HEK293T (cell line): ENCODE measurements at places on chromosomes 1 and 21.

GRCh38 chr1:58000116-58000515 lies 546.4 kb downstream of the OMA1 start:
- no peak for DNase-seq

GRCh38 chr21:38930066-38930465 lies 124.3 kb downstream of the ETS2 start:
- DNase-seq, result no peak

GRCh38 chr1:201476670-201477344 lies 7.8 kb upstream of the PHLDA3 start:
- no peak for DNase-seq

GRCh38 chr21:35648512-35648911 lies 411.8 kb downstream of the SETD4 start:
- DNase-seq, result no peak

DNA sequence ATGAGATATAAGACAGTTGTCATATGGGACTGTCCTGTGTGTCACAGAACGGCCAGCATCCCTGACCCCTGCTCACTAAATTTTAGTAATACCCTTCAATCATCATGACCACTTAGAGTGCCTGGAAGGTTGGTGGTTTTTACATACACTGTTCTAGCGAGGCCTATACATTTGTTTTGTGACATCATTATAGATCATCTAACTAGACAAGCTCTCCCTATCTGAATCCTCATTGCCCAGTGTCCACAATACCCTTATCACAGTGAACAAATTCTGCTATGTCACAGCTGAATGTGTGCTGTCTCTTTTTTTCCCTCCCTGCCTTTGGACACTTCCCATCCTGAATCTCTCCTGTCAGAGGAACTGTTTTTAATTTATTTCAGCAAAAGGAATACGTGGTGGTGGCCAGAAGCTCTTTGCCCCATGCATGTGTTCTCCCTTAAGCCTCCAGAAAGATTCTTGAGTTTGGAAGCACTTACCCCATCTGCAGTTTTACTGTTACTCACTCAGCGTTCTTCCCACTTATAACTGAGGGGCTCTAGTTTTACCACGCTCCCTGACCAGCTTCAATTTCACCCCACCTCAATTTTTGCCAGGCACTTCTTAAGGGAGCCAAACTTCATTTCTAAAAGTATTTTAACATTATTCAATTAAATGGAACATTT lies 70.3 kb downstream of the OLFML2B start:
- DNase-seq, result no peak

DNA sequence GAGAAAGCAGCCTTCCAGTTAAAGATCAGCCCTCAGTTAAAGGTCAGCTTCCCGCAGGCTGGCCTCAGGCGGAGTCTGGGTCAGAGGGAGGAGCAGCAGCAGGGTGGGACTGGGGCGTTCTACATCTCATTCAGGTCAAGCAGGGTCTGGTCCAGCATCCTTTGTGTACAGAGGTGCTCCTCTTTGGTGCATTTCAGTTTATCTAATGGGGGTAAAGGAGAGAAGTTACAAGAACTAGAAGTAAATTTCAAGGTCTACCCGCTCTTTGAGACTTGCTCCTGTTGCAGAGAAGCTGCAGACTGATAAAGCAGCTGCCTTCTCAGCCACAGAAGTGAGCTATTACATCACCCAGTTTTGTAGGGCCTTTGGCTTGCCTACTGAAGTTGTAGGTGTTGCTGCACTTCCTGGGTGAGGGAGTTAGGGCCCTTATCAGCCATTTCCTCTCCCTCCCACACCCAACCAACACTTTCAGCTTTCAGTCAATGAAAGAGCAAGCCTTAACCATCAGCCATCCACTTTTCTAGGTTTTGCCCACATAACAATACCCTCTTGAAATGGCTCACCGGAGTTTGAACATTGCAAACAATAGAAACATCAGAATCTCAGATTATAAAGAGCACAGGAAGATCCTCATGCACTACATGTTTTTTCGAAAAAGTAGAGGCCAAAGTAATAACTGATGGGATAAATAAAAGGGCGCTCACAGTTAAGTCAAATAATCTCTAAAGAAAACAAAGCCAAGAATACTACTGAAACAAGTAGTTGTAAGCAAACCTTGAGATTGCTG lies 2.8 kb upstream of the NUP210L start:
- no peak for DNase-seq

GRCh38 chr1:205748403-205749233 lies 1.4 kb downstream of the NUCKS1 start:
- peak; percentile 28 for DNase-seq

DNA sequence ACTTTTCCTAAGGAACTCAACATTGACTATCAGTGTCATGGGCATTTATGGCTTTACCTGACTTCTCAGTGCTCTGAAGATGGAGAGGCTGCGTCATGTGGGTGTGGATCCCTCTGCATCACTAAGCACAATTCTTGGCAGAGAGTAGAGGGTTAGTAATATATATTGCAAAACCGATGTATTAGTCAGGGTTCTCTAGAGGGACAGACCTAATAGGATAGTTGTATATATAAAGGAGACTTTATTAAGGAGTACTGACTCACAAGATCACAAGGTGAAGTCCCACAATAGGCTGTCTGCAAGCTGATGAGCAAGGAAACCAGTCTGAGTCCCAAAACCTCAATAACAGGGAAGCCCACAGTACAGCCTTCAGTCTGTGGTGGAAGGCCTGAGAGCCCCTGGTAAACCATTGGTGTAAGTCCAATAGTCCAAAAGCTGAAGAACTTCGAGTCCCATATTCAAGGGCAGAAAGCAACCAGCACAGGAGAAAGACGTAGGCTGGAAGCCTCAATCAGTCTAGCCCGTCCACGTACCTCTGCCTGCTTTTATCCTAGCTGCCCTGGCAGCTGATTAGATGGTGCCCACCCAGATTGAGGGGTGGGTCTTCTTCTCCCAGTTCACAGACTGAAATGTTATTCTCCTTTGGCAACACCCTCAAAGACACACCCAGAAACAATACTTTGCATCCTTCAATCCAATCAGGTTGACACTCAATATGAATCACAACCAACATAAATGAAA lies 159.7 kb upstream of the NRIP1 start:
- DNase-seq, result no peak

- no peak for DNase-seq
Observed at GRCh38 chr1:115324649-115325420, 13.2 kb downstream of the NGF start.

GRCh38 chr1:24805534-24806301 lies 60.5 kb downstream of the CLIC4 start:
- DNase-seq, result no peak

DNA sequence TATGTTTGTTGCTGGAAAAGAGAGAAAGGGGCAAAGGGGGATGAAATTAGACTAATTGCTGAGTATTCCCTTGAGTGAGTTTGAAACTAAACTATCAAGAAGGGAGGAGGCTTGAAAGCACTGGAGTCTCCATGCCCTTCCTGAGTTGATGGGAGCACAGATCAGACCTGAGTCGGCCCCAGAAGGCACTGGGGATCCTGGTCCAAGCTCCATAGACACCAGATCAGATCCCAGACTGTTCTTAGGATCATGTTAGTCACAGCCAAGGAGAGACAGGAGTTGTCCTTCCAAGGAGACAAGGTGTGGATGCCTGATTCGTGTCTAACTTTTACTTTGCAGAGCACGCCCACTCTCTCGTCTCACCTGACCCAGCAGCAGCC lies 152.3 kb downstream of the NR5A2 start:
- no peak for DNase-seq

GRCh38 chr21:19268686-19269085 lies 865.1 kb upstream of the TMPRSS15 start:
- DNase-seq, result no peak

GRCh38 chr1:76840278-76840677 lies 27.0 kb upstream of the ST6GALNAC5 start:
- no peak for DNase-seq

DNA sequence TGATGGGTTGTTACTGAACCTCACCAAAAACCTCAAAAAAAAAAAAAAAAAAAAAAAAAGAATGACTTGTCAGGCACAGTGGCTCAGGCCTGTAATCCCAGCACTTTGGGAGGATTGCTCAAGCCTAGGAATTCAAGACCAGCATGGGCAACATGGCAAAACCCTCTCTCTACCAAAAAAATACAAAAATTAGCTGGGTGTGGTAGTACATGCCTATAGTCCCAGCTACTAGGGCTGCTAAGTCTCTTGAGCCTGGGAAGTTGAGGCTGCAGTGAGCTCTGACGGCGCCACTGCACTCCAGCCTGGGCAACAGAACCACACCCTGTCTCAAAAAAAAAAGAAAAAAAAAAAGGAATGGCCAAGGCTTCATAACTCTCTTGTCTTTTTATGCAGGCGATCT lies 11.1 kb downstream of the CHAF1B start:
- DNase-seq, result no peak

GRCh38 chr1:26293911-26294463 lies 12.4 kb downstream of the UBXN11 start:
- DNase-seq, result no peak

- no peak for DNase-seq
Observed at GRCh38 chr21:34595457-34595856, 19.5 kb downstream of the RCAN1 start.

DNA sequence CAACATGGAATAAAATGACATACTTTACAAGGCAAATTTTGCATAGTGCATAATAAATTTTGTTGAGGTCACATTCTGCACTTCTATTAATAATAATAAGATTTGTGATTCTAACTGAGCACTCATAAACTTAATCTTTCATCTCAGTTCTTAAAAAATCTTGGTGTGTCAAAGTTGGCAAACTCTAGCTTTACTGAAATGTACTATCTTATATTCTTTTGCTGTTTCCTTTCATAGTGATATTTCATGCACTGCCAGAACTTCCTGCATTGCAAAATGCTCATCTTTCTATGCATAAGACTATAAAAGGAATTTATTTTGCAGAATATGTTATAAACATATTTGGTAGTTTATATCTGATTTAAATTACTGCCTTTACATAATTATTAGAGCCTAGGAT lies 797.6 kb downstream of the ADGRL2 start:
- DNase-seq, result no peak

GRCh38 chr1:21511579-21512522 lies 2.6 kb downstream of the ALPL start:
- DNase-seq, result no peak

GRCh38 chr1:43450251-43450941 lies 3.3 kb downstream of the HYI start:
- DNase-seq, result no peak

GRCh38 chr1:100443811-100444571 lies 91.7 kb downstream of the CDC14A start:
- no peak for DNase-seq

GRCh38 chr1:171664976-171665375 lies 12.5 kb upstream of the MYOC start:
- no peak for DNase-seq

GRCh38 chr1:45177452-45177851 lies 29.0 kb downstream of the ZSWIM5 start:
- no peak for DNase-seq

DNA sequence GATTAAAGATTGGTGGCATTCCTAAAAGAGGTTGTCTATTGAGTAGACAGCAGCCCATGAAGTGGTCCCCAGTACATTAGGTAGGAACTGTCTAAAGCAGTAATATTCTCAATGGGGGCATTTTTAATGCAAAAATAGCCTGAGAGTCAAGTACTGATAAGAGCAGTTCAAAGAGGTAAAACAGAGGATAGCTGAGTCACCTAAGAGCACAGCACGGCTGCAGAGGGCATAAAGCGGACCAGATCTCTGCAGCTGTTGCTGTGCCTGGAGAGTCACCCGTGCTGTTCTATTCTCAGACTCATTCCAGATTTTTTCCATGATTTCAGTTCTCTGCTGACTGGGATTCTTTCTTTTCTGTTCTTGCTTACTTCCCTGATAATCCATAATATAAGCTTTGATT lies 313.2 kb downstream of the OLFM3 start:
- DNase-seq, result peak; percentile 12

- peak; percentile 5 for DNase-seq
Observed at GRCh38 chr1:153344718-153345025, 4.0 kb downstream of the PGLYRP4 start.

GRCh38 chr1:50110151-50110550 lies 1.4 kb downstream of the ELAVL4 start:
- no peak for DNase-seq

DNA sequence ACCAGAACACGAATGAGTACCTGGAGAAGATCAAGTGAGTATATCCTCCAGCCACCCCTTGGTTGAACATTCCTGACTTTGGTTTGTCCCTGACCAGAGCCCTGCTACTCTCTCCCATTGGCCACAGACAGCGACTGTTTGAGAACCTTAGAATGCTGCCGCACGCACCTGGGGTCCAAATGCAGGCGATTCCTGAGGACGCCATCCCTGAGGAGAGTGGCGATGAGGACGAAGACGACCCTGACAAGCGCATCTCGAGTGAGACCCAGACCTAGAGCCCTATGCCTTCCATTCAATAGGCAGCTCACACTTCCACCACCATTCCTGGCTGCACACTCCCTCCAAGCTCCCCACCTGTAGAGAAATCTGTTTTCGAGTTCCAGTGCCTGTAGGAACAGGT lies 4.5 kb downstream of the MARCKSL1 start:
- no peak for DNase-seq

GRCh38 chr1:23354245-23354644 lies 10.2 kb upstream of the HNRNPR start:
- DNase-seq, result no peak

GRCh38 chr1:241742084-241742483 lies 90.0 kb downstream of the WDR64 start:
- no peak for DNase-seq

- no peak for DNase-seq
Observed at GRCh38 chr1:4110888-4111287, 210.8 kb upstream of the C1orf174 start.

DNA sequence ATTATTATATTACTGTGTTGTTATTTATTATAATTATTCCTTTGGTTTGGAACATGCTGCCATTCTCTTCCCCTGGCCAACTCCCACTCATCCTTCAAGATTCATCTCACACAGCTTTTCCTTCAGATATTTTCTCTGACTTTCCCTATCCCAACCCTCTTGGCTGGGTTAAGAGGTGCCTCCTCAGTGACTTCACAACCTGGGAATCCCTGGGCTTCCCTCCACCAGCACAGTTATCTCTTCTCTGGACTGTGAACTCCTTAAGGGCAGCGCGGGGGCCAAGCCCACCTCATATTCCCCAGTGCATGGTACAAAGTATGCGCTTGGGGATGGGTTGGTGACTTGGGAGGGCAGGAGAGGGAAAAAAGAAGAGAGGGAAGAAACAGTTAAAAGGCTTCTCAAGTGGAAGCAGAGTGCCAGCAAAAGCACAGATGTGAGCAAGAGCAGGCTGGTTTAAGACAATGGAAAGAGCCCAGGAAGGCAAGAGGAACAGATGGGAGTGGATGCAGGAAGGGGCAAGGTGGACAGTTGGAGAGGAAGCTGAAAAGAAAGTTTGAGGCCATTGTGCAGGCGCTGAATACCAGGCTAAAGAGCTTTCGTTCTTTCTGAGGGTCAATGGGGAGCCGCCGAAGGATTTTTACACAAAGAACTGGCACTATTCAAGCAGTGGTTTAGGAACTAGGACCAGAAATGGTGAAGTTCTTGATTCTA lies 132.3 kb downstream of the BEND5 start:
- no peak for DNase-seq

DNA sequence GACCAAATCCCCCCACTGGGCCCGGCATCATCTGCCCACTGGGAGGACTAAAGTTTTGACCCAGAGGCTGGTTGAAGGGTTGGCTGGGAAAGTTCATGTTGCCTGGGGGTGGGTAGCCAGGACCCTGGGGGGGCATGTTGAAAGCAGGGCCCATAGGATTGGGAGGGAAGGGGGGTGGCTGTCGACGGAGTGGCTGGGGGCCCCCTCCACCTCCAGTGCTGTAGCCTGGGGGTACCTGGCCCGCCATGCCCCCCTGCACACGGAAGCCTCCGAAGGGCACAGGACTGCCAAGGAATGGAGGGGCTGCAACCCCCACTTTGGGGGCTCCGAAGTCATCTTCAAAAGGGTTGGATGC lies 2.2 kb downstream of the PYGO2 start:
- DNase-seq, result no peak

- DNase-seq, result no peak
Observed at GRCh38 chr1:8061673-8062386, 35.7 kb upstream of the ERRFI1 start.
